Neural crest cell (in vitro differentiated cells): ENCODE measurements at places on chromosomes 7 and 10. TPM values are rescaled to one million over a fixed set of nuclear protein-coding genes. Genes with fewer than 3 reads are reported as not detected.

GRCh38 chr10:82938331-82938730, 1063.3 kb downstream of the NRG3 start:
- DNase-seq: no peak

GRCh38 chr7:15967121-15967520, 280.6 kb upstream of the MEOX2 start:
- no peak for DNase-seq

DNA sequence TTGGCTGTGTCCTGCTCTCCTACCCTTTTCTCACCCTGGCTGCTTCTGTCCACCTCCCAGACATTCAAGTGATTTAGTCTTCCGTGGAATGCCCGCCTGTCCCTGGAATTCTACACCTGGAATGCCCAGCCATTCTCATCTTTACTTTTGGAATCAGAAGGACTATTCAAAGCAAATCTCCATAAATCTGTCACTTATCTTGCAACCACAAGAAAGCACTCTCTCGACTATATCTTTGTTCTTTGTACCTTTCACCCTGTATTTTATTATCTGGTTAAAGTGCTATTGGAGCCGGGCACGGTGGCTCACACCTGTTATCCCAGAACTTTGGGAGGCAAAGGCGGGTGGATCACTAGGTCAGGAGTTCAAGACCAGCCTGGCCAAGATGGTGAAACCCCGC, 79.3 kb upstream of the KMT2E start:
- DNase-seq: no peak

DNA sequence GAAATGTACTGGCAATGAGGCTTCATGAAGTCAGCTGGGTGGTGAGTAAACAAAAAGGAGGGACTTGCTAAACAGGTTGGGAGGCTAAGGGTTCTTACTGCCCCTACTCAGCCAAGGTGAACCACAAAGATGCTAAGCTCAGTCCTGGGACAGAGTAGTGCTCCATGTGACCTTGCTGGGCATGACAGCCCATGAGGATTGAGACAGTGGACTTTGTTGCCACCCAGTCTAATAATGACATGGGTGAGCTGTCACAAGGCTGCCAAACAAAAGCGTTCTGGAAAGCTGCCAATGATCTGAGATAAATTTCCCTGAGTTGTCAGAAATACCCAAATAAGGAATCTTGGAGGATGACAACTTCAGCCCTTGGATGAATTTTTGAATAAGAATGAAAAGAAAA, 75.2 kb downstream of the CLEC2L start:
- DNase-seq: no peak

- no peak for DNase-seq
These were observed 149.8 kb downstream of the TAX1BP1 start for GRCh38 chr7:27889800-27890199.

GRCh38 chr7:3778345-3778744, 477.3 kb downstream of the SDK1 start:
- DNase-seq: no peak

DNA sequence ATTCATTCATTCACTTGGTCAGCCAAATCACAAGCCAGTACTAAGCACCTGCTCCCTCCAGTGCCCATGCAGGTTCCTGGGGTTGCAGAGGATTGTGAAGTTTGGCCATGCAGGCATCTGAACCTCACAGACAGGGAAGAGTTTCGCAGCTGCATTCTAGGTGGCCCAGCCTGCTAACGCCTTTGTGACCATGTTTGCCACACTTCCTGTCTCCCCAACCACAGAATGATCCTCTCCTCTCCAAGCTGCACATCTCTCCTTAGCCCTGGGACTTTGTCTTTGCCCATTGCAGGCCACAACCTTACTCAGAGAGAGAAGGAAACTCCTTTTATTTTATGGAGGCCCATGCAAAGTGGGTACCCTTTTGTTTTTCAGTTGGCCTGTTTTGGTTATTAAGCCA, 31.8 kb downstream of the EPDR1 start:
- no peak for DNase-seq

- DNase-seq: no peak
These were observed 238.9 kb downstream of the CAMK1D start for GRCh38 chr10:12588091-12588860.

GRCh38 chr7:69489533-69489932, 108.7 kb upstream of the AUTS2 start:
- no peak for DNase-seq

- no peak for DNase-seq
These were observed 98.2 kb downstream of the TNS3 start for GRCh38 chr7:47483604-47484273.

Gene ANXA8L1
- total RNA-seq: not detected in 2 replicates

Gene LIPF
- not detected in 2 replicates for total RNA-seq

Gene SCRN1
- 76.8 and 79.4 TPM in 2 replicates for total RNA-seq
